KG1 (cell line): ENCODE measurements at places on chromosomes 12 and 14.

DNA sequence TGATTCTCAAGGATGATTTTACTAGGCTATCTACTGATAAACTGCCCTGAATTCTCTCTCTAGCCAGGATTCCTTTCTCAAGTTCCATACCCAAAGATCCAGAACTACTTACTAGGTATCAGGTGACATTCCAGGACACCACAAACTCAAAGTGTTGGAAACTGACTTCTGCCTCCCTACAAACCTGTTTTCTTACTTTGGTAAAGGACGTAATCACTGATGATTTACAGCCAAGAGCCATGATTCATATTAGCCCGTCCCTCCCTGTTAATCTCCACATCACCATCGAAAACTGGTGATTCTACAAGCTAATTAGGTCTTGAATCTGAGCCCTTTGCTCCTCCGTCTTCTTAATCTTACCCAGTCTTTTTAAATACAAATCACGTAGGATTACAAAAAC lies 1.0 kb upstream of the ATG14 start:
- no peak for DNase-seq

- DNase-seq: no peak
Measured at GRCh38 chr14:34970665-34971064, 12.1 kb upstream of the SRP54 start.

DNA sequence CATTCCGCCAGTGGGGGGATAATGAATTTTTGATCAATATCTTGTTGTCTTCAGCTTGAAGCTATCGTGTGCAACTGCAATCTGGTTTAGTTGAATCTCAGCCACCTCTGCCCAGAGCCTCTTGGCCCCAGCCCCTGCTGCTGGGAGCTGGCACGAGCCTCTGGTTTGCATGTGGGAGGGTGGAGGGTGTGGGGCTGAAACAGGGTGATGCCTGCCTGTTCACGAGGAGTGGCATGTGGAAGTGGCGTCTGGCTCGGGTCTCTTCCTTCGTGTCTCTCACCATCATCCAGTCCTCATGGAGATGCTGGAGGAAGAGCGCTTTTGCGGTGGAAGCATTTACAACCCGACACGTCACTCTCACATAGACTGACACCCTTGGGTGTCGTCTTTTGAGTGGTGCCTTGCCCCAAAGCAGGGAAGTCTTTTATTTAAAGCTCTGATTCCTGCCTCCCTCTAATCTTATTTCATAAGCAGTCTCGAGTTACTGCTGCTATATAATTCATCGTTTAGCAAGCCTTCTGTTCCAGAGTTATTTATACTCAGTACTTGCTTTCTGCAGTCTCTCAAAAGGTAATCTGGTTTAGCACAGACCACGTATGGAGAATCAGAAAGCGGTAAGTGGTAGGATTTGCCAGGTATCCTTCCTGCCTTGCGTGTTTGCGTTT lies 64.5 kb downstream of the AACS start:
- no peak for DNase-seq

GRCh38 chr12:10867381-10867780 lies 16.7 kb downstream of the PRH1 start:
- no peak for DNase-seq

GRCh38 chr12:401235-402028 lies at the start of gene CCDC77:
Gene CCDC77 (plus strand): TSS chr12:401644. CDS start chr12:409384, 7,740 bp downstream.
- no peak for DNase-seq

GRCh38 chr12:69392179-69392928 lies 32.8 kb downstream of the YEATS4 start:
- DNase-seq: no peak

- no peak for DNase-seq
Measured at GRCh38 chr12:20212658-20213555, 155.4 kb upstream of the PDE3A start.

- DNase-seq: no peak
Measured at GRCh38 chr12:76014007-76014406, 17.6 kb downstream of the PHLDA1 start.

- DNase-seq: no peak
Measured at GRCh38 chr12:96177013-96177412, 17.2 kb upstream of the ELK3 start.

- no peak for DNase-seq
Measured at GRCh38 chr14:75340921-75341320, 62.3 kb downstream of the FOS start.

- no peak for DNase-seq
Measured at GRCh38 chr14:68873376-68873775, 80.5 kb upstream of the ZFP36L1 start.

DNA sequence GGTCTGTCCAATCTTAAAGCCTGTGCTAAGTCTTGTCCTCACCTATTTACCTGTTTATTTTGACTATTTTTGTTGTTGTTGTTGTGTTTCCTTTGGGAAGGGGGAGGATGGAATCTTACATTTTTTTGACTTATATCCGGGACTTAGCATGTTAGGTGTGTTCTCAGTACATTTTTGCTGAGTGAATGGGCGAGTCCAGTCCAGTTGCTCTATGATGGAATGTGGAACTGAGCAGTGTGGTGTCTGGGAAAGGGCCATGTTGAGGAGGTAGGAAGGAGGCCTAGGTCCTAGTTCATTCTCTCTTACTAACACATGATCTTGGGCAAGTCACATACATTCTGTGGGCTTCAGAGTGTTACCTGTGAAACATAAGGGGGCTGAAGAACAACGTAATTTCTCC lies 80.9 kb upstream of the SLC38A2 start:
- DNase-seq: no peak

GRCh38 chr12:132006056-132006680 lies 56.4 kb downstream of the EP400 start:
- DNase-seq: no peak

GRCh38 chr12:96980991-96981414 lies 73.9 kb downstream of the NEDD1 start:
- no peak for DNase-seq

DNA sequence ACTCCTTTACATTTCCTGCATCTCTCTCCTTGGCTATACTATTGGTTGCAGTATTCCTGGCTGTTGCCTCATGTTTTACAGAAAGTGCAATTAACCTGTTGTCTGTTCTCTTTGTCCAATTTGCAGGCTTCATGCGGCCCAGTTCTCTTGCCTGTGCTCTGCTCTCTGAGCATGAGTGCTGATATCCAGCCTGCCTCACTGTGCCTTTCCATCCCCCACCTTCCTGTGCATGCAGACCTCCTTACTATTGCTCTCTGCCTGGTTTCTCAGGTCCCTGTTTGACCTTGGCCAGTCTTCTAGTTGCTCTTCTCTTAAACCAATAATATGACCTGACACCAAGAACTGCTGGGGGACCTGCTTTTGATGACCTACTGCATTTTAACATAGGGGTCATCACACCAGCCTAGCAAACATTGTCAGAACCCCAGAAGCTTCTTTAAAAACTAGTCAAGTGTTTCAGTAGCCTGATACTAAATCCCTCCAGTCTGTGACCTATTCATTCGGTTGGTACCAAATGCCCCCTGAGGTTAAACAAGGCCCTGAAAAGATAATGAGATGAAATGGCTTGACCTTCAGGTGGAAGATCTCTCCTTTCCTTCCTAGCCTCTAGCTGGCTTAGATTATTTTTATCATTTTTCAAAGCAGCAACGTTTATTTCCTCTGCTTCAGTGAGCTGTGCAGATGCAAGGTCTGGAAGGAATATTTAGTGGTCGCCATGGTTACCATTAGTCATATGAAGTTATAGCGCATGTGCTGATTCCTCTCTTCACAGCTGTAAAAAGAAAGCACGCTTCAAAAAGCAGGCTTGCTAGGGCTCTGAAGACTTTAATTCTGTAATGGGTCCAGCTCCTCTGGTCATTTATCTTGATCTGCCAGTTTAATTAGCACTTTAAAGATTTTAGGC lies 216.5 kb downstream of the PHLDA1 start:
- no peak for DNase-seq

DNA sequence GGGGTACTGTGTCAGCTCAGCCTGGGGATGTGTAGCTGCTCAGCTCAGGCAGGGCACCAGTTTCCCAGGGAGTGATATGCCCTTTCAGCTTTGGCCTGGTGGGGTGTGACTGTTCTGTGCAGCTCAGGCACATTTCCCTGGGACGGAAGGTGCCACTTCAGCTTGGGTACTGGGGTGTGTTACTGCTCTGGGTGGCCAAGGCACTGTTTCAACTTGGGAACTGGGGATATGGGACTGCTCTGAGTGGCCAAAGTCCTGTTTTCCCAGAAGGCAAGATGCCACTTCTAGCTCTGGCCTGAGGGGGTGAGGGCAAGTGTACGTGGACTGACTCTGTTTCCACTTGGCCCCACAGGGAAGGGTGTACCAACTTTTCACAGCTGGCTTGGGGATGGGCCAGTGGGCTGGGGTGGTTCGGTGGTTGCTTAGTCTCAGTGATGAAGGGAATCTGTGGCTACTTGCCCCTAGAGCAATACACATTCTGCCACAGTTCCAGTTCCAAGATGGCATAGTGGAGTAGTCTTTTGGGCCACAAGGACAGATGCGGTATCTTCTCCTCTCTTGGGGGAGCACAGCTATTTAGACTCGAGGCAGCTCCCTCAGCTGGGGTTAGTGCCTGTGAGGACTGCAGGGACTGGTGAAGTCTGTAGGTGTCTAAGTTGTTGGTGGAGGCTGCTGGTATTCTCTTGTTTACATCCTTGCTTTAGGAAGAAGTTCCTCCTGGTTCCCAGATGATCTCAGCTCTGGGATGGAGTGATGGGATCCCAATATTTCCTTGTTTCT lies 26.4 kb downstream of the TBC1D15 start:
- no peak for DNase-seq

DNA sequence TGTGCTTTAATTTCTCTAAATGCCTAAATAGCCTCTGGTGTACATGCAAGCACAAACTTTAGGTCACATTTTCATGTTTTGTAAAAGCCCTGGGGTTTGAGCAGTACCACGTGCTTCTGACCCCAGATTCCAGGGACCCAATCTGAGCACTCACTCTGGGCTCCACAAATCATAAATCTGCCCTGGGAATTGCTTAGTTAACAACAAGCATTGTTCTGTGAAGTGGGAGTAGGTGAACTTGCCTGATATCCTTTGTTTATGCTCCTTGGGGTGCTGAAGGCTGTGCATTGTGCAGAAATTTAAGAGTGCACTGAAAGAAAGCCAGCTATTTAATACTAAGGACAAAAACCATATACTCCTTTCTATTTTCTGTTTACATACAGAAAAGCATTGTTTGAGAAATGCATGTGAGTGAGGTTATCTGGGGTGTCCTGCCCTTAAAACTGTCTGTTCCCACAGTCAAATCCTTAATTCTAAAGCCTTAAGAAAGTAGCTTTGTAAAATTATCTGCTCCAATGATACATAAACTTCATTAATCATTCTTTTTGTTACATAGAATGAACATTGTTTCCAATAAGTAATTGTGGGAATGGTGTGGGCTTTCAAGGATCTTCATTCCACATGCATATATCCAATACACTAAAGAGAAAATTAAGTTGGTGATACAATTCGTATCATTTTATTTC lies 258.6 kb upstream of the NPAS3 start:
- no peak for DNase-seq

DNA sequence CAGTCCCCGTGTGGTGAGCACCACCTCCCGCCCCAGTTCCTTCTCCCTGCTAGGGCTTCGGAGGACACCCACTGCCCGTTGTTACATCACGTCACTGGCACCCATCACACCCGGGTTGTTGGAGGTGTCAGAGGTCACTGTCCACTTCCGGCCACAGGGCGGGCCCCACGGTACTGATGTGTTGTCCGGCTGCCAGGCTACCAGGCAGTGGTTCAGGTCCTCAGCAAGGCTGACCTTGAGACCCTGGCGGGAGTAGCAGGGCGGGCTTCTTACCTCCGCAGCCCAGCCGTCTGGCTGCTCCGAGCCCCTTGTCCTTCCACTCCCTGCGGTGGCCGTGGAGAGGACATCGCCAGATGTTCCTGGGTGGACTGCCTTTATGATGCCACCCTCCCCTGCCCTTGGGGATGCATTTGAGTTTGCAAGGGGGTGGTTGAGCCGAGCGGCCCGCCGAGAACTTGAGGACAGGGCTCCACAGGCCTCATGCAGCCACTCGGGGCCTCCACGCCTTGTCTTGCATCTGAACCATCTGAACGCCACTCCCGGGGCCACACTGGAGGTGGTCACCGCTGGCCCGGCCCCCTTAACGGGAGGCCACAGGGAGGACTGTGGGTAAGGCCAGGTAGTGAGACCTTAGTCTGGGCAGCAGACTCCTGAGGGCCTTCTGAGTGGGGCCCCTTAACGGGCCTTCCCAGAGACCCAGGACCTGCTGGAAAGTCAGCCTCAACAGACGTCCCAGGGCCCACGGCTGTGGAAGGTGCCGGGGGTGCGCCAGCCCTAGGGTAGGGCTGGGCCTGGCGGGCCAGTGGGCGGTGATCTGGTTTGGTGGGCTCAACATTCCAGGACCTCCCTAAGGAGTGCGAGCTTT lies 27.1 kb upstream of the PLD4 start:
- no peak for DNase-seq

DNA sequence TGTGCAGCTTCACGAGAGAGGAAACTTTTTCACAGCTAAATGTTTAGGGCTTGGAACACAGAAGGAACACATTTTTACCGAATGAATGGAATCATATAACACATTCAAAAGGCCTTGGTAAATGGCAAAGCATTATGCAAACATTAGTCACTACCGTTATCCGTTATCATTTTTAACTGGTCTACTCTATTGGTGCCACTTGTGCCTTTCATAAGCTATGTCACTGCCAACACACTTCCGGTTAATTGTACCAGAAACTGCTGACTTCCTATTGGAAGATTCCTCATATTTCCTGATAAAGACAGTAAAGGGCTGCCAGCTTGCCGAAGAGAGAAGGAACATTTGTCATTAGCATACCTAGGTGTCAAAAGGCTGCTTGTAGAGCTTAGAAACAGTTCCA lies 169.2 kb downstream of the APAF1 start:
- DNase-seq: no peak

- peak; percentile 75 for DNase-seq
Measured at GRCh38 chr12:75964150-75964549, 67.4 kb downstream of the PHLDA1 start.

DNA sequence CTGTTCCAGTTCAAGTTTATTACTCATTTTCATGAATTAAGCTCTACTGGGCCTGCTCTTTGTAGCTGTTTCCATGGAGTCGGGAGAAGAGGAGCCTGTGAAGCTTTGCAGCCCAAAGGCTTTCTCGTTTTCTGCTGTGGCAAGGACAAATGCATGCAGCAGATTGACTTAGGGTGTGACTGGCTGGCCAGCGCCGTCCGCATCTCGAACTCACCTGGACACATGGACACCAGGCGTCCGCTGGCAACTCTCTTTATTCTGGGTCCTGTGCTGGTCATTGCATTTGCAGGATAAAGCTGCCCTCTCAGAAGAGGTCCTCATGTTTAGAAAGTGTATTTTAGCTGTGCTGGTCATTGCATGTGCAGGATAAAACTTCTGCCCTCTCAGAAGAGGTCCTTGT lies 350.4 kb downstream of the TMEM121 start:
- DNase-seq: no peak

- no peak for DNase-seq
Measured at GRCh38 chr14:66008631-66009030, 477.5 kb upstream of the CCDC196 start.

- no peak for DNase-seq
Measured at GRCh38 chr14:89502966-89503365, 85.9 kb upstream of the FOXN3 start.

GRCh38 chr12:107736914-107737313 lies 24.0 kb downstream of the PRDM4 start:
- peak; percentile 2 for DNase-seq

- DNase-seq: no peak
Measured at GRCh38 chr12:81222846-81223592, 145.1 kb downstream of the ACSS3 start.

GRCh38 chr12:91003737-91004136 lies 1.0 kb downstream of the EPYC start:
- no peak for DNase-seq

GRCh38 chr12:45648070-45648469 lies 81.4 kb upstream of the ARID2 start:
- no peak for DNase-seq

GRCh38 chr12:108611884-108612415 lies 14.1 kb upstream of the TMEM119 start:
- DNase-seq: peak; percentile 30

- no peak for DNase-seq
Measured at GRCh38 chr12:49870501-49871262, 27.8 kb upstream of the BCDIN3D start.
